ENCODE measurements at places on chromosomes 3 and 15.

DNA sequence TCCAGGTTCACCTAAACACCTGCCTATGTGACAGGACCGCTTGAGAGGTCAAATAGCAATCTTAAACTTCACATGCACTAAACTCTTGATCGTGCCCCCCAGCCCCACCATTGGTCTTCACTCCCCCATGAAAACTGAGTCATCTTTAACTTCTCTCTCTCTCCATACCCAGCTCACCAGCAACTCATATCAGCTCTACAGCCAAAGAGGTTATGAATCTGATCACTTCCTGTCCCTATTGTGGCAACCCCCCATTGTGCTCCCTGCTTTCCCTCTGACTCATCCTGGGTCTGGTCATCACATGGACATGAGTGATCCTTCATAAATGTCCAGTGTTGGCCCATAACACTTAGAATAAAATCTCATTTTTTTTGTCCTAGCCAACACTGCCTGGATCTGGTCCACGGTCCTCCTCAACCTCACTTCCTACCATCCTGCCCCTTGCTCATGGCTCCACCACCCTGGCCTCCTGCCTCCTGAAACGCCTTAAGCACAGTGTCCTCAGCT, 103.4 kb upstream of the HACD2 start:
- no peak for DNase-seq

DNA sequence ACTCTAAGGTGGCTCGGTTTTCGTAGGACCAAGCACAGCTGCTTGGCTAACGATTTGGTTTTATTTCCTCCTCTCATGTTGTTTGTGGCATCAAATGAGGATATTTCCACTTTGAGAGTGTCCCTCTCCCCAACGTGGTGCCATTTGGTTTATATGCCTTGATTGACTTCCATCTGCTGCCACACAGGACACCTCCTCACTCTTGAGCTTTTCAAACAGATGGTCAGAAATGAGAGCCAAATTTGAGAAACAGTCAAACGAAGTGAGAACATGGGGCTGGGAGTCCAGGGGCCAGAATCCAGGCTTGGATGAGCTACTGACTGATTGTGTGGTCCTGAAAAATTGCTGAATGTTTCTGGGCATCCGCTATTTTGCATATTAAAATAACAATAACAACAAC, 43.5 kb downstream of the CEMIP start:
- no peak for DNase-seq

GRCh38 chr3:122964811-122965210, 62.8 kb downstream of the SEMA5B start:
- no peak for DNase-seq

GRCh38 chr3:106341087-106341486, 472.3 kb upstream of the CBLB start:
- no peak for DNase-seq

DNA sequence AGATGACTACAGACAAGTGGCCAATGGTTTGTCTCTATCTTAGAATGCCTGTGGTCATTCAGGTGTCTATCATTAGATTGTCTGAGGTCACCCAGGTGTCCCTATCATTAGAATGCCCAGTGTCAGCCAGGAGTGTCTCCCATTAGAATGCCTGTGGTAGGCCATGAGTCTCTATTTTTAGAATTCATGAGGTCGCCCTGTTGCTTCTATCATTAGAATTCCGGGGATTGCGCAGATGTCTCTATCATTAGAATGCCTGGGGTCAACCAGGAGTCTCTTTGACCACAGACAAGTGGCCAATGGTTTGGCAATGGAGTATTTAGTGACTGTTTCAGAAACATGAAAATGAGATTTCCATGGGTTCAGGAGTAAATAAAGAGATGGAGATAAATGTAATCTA, 7.6 kb downstream of the RTP2 start:
- no peak for DNase-seq

- no peak for DNase-seq
These were observed 22.7 kb downstream of the MGLL start for GRCh38 chr3:127799476-127800222.

DNA sequence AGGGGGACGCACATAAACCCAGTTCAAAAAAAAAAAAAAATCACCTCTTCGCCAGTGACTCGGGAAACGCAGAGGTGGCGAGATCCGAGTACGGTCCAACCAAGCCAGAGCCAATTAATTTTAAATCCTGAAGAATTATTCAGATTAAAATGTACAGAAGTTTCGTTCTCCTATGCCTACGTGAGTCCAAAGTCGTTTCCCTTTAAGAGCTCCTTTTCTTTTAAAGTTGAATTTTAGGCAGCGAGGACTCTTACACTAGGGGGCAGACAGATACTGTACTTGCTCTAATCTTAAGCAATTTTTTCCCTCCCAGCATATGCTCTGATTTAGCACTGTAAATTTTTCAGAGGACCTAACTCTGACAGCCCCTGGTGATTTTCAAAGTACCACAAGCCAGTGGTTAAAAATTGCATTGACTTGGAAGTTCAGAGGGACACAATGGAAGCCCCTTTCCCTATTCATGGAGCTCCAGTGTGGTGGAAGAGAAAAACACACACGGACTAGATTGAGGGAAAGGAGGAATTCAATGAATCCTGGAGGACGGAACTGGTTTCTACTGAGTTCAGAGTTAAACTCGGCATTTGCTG, 3.3 kb upstream of the NR2F2 start:
- no peak for DNase-seq

- no peak for DNase-seq
These were observed 102.3 kb downstream of the NECTIN3 start for GRCh38 chr3:111173906-111174305.

DNA sequence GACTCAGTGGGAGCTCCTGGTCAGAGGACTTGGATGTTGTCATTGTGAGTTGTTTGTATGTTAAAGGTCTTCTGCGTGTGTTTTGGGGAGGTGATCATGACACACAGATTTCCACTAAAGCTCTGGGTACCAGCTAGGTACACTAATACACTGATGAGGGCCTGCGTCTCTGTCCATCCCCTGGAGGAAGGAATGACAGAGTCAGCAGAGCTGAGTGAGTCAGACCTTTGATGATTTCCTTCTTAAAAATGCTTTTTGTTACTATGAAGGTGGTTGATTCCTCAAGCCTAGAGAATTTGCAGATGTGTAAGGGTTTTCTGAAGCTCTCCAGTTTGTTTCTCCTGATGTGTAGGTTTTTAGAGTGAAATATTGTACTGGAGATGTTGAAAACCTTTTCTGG, 424.1 kb upstream of the TPM1 start:
- no peak for DNase-seq

DNA sequence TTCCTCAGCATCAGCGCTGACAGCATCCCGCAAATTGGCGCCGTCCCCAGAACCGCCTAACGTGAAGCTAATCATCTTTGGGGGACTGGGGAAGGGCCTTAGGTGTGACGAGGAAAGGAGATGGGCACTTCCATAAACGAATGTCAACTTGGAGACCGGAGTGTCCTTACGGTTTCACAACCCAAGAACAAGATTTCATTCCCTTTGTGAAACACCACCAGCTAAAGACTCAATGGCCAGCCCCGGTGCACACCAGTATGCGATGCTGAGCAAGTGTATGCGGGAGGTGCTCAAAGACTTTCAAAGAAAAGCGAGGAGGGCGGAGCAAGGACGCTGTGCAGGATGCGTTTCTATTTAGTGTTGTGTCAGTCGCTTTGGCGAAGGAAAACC, 759 bp upstream of the TTBK2 start:
- peak; percentile 35 for DNase-seq

DNA sequence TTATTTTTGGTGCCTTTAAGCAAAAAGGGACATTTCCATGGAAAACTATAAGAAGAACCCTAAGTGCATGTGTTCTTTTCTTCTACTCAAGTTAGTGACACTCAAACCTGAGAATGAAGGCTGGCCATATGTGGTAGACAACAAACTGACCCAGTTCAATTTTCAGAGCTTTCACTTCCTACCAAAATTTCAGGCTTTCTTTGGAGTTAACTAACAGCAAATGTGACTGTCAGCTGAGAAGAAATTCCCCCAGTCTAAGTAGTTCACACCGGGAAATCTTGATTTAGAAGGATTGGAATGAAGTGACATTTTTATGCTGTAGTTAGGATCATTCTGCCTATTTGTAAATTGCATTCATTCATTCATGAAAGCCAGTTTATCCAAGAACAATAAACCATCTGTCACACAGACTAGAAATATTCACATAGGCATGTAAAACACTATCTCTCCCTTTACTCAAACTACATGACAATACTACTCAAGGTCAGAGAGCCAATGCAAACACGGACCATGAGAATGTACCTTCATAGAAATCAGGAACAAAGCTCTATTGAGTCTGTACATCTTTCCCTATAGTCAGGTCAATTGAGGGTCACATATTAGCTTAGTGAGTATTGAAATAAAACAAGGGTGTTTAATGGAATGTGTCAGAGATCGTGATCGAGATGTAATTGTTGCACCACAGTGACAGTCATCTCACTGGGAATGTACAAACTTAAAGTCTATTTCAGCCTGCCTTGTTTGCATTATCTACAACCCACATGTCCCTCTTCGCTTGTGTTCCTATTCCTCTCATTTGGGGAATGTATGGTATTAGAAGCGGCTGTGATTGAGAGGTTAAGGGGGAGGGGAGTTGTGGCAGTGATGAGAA, 113.8 kb upstream of the TGFBR2 start:
- no peak for DNase-seq

DNA sequence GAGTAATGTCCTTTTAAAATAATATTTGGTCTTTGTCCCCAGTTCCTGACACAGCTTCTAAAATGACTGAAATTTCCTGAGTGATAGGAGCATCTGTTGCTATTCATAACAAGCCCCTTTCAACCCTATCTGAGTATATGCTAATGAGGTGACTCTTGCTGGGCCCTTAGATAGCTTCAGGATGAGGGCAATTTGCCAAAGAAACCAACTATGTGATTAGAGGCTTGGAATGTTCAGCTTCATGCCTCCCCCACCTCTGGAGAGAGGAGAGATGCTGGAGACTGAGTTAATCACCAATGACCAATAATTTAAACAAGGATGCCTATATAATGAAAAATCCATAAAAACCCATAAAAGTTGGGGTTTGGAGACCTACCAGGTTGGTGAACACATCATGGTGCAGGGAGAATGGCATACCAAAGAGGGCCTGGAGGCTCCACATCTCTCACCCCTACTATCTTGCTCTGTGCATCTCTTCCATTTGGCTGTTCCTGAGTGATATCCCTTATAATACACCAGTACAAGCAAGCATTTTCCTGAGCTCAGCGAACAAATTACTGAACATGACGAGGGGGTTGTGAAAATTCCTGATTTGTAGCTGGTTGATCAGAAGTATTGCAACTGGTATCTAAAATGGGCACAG, 189.2 kb downstream of the ECT2 start:
- no peak for DNase-seq

- DNase-seq: no peak
These were observed 64.1 kb downstream of the CCR1 start for GRCh38 chr3:46143951-46144473.

DNA sequence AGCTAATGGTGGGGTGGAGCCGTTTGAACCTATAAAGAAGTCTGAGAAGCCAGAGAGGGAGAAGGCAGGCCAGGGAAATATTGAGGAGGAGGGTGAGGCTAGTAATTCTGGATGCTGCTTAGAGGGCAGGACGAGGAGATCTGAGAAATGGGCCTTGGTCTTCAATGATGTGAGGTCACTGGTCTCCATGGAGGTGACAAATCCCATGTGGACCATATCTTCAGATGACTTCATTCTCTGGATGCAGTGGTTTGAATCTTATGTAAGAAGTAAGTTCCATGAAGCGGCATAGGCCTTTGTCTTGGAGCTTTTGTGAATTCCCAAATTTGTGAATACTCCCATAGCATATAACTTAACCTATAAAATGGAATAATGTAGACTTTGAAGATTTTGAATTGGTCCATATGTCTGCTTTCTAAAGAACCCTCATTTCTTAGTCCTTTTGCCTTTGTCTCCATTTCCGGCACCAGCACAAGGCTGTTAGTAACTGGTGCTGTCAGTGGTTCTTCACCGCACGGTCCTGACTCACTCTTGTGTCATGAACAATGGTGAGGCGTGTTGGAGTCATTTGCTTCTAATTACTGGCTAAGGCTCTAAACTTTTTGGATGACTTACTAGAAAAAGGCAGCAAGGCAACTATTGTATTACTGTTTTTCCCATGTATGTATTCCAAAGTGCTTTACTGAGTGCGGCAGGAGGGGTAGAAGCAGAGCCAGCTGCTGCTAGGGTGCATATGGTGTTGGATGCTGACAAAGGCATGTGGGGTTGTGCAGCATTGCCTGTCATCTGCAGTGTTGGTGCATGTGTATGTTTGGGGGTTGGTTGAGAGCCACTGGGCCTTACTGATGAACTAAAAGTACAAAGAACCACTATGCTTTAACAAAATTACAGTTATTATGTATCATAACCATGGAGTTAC, 279.3 kb upstream of the C2CD4B start:
- DNase-seq: no peak

GRCh38 chr3:78645628-78646310, 1122.0 kb downstream of the ROBO1 start:
- no peak for DNase-seq

GRCh38 chr15:75371901-75372688, 3.7 kb upstream of the MAN2C1 start:
- no peak for DNase-seq

DNA sequence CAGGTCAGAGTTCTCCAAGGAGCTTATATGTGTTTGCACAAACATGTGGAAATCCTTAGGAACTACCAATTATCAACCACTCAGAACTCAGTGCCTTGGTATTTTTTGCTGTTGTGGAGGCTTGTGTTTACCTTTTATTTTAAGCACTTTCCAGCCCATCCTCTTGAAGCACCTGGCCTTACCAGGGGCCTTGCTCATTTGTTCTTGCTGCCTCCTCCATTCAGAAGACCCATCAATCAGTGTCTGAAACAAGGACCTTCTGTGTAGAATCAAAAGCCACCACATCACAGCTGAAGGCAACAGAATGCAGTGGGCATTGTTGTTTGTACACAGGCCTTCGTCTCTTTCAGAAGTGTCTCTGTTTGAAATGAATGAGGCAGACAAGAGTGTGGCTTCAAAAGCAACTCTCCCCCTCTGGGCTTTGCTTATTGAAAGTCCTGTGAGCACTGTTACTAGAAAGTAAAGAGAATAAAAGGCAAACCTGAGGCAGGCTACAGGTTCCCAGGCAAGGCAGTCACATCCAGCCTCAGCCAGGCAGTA, 24.5 kb upstream of the LIPC start:
- DNase-seq: no peak

DNA sequence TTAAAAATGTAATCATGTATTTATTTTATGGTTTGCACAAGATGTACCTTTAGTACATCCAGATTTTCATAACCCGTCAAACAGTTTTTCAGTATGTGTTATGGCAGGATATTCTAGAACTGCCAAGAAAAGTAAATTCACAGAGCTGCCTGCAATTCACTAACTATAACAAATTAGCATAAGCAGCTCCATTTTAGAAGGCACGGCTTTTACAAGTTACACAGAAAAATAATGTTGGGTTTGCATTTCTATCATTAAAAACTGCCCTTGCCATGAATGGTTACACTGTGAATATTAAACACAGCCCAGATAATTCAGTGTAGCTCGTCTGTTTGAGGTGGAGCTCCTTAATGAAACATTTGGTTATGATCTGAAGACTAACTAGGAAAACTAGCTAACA, 94.3 kb upstream of the BHLHE40 start:
- DNase-seq: no peak

Measured in activated naive CD4-positive, alpha-beta T cell treated with anti-CD3 and anti-CD28 coated beads, Interleukin-2, amount 50 U/mL, for 16 hours (primary cell).